ENCODE measurements at places on chromosomes 3 and 15.
A peak's percentile ranks its signal among the peaks of the same experiment; 100 is the strongest.

DNA sequence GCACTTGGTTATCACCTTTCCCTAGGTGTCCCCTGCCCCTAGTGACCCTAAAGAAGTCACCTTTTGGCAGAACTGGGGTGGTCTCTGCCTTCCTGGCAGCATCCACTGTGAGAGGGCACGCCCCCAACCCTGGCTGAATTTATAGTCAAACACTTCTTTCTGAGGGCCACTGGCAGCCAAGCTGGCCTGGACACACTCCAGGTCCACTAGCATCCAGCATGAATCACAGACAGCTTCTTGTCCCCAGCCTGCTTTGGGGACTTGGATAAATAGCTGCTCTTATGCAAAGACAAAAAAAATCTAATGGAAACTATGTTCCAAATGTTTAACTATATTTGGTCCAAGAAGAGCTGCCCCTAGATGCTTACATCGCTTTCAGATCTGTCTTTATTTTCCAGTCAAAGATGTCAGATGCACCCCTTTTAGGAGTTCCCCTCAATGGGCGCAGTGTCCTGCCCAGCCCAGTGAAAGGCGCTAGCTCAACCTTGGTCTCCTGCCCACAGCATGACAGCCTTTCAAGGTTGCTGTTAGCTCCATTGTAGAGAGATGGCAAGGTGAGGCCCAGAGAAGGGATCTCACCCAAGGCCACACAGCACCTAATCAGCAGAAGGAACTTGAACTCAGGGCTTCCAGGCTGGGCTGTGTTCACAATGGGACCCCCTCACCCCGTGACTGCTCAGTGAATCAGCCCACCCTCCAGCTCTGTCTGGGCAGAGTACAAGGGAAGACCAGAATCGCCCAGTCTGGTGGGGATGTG is 7.0 kb downstream of the RASL12 start:
- no peak for DNase-seq

DNA sequence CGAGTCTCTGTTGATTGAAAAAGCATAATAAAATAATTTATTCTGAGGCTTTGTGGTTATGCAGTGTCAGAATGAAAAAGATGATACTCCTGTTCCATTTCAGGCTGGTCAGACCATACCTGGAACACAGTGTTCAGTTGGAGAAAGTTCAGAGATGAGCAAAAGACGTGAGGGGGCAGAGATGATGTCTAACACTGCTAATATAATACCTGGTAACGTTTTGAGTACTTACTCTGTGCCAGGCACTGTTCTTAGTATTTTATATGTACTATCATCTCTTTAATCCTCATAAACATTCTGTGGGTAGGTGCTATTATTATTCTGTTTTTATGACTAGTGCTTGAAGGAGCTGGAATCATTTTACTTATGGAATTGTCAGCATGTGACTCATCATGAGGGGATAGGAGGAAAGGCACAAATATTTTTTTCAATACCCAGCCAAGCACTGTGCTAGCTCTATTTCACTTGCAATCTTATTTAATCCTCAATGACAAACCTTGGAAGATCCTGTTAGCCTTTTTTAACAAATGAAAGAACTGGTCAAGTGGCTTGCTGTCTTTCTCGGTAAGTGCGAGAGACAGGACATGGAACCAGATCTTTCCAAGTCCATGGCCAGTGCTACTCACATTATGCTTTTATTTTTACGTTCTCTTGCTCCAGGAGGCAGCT is 31.8 kb downstream of the IQGAP1 start:
- DNase-seq: no peak

- DNase-seq: no peak
These were observed 47.9 kb downstream of the HERC2 start for GRCh38 chr15:28273873-28274610.

- no peak for DNase-seq
These were observed 141.7 kb downstream of the KCNMB2 start for GRCh38 chr3:178677961-178678360.

DNA sequence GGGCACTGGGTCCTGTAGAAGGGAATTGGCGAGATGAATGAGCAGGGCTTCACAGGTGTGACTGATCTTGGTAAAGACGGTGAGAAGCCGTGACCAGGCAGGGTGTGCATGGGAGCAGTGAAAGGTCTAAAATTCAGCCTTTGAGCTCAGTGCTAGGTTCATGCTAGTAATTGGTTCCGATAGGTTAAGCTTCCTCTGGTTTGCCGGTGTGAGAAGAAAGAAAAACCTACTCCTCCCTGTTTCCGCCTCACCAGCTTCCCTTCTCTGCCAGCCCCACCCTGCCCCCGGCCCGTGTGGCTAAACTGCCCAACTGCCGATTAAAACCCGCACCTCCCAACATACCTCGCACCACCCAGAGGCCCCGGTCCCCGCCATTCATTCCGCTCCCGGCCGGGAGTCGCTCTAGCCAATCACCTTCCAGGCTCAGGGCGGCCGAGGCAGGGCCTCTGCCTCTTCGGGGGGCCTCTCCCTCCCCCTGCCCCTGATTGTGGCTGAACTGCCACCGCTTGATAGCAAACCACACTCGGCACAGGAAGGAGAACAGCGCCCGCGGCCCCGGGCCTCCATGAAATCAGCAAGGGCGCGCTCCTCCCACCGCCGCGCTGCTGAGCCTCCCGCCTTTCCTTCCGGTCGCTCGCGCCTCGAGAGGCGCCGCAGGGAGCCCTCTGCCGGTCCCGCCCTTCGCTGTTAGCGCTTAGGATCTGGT is 7.3 kb upstream of the NRROS start:
- DNase-seq: peak; percentile 89

DNA sequence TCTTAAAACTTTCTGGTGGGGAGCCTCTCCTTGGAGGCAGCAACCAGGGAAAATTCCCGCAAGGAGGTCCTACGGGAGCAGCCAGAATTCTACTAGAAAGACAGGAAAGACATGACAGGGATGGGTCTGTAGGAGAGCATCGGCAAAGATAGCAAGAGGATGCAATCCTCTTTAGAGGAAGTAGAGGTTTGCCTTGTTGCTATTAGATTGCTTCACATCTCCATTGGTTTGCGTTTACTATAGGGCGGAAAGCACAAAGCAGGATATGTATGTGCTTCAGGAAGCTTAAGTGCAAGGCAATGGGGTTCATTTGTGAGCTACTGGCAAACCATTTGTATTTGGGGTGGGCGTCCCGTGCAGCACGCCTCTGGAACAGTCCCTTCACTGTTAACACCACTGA is 193.0 kb downstream of the RORA start:
- no peak for DNase-seq

- DNase-seq: no peak
These were observed 259.6 kb upstream of the ZNF717 start for GRCh38 chr3:76044601-76045600.

All from right forelimb (tissue), 1 donor.